ENCODE measurements at places on chromosomes 5 and 9.

DNA sequence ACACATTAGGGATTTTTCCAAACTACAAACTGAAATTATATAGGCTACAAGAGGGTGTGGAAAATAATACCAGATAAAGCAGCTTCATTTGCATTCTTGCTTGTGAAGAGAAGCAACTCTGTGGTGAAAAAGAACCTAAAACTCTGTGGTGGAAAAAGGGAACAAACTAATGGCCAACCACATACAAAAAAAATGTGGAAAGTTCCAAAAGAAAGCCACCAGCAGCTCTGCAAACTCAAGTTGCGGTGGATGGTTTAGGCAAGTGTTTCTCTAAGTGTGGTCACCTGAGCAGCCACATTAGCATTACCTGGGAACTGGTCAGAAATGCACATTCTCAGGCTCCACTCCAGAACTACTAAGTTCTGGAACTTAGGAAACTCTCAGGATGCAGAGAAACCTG is 586.4 kb downstream of the ACTL7B start:
- no peak for DNase-seq

GRCh38 chr5:134228624-134229023 is 2.8 kb upstream of the PPP2CA start:
- DNase-seq, result no peak

DNA sequence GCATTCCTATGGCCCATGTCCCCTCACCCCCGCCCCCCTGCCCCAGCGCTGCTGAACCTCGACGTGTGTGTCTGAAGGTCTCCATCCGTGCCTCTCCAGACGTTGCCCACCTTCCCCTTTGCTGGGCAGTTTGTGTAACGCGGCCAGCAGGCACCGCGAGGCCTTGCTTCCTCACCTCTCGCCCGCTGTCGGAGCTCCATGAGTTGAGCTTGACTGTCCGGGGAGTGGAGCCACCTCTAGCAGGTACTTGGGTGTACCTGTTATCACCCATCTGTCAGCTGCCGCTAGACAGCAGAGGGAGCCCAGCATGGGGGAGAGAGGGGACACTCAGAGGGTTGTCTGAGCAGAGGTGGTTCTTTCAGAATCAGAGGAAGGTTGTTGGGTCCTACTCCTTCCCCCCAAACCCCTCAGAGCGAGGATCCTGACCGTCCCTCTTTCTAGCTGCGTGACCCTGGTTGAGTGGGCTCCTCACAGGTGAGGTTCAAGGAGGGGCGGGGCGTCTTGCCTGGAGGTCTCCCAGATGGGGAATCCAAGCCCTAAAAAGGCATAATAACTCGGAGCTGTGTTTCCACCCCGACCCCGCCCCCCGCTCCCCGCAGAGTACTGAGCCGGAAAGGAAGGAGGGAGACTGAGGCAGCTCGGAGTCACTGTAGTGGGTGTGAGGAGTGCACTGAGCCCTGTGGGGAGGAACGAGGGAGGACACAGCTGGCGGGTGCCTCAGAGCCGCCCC is 184.7 kb downstream of the C9orf50 start:
- DNase-seq, result no peak

- DNase-seq, result no peak
Measured at GRCh38 chr9:74784506-74784905, 103.2 kb downstream of the TRPM6 start.

- no peak for DNase-seq
Measured at GRCh38 chr9:131618785-131619184, 73.5 kb downstream of the PRRT1B start.

- DNase-seq, result no peak
Measured at GRCh38 chr5:119292701-119293515, 62.9 kb upstream of the TNFAIP8 start.

- no peak for DNase-seq
Measured at GRCh38 chr9:128185979-128186965, 5.1 kb downstream of the CIZ1 start.
